Hematopoietic multipotent progenitor cell (in vitro differentiated cells): ENCODE measurements at places on chromosomes 3 and 15. TPM values are rescaled to one million over a fixed set of nuclear protein-coding genes. Genes with fewer than 3 reads are reported as not detected.
A peak's percentile ranks its signal among the peaks of the same experiment; 100 is the strongest.

DNA sequence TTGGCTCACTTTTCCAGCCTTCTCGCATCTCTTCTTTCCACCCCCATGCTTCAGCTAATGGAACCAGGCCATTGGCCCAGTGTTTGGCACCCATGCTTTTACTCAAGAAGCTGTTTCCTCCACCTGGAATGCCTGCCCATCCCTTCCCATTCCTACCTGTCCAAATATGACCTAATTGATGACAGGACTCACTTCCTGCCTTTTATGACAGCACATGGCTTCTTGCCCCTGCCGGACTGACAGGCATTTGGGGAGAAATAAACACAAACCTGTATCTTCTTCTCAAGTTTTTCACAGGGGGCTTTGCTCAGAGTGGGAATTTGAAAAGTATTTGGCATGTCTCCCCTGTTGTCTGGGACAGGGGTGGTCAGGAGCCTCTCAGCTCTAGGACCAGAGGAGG lies 120.1 kb downstream of the ABHD5 start:
- no peak for DNase-seq

GRCh38 chr3:161273589-161274218 lies 52.6 kb downstream of the NMD3 start:
- DNase-seq, result peak; percentile 62

DNA sequence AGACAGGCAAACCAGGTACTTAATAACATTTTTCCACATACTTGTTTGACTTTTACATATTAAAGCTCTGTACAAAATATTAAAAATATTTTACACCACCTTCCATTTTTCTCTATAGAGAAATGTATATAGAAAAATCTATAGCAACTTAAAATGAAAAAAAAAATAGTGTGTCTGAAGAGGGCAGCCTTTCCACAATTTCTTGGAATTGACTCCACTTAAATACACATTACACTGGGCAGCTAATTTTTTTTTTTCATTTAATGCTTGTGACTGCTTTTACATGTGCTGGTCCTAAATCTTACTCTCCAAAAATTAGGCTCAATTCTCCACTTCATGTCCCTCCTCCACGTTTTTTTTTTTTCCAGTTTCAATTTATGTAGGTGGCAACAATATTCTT lies 427.0 kb upstream of the RBMS3 start:
- DNase-seq, result no peak

DNA sequence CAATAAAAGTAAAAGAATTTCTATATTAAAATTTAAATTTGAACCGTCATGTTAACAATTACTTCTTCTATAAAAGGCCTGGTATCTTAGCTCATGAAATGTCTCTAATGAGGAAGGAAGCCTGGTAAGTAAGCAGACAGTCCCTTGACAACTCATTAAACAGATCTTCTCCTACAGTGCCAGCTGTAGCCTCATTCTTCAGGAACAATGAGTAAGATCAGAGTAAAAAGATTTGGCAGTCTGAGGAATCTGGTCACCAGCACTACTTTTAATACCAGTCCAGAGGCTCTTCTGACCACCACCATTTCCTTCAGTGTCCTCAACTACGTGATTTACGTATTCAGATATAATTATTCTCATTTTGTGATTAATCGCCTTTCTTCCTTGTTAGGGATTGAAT lies 955.0 kb upstream of the ALCAM start:
- DNase-seq, result no peak

- DNase-seq, result no peak
Observed at GRCh38 chr3:169764312-169764881, 463 bp downstream of the TERC start.

FAM81A gene
- 0.27 TPM for total RNA-seq

GCNT3 gene
- under 0.01 TPM for total RNA-seq

FOXB1 gene
- not detected for total RNA-seq
